Fibroblast of skin of left quadriceps (primary cell): ENCODE measurements at places on chromosomes 7 and 10.

DNA sequence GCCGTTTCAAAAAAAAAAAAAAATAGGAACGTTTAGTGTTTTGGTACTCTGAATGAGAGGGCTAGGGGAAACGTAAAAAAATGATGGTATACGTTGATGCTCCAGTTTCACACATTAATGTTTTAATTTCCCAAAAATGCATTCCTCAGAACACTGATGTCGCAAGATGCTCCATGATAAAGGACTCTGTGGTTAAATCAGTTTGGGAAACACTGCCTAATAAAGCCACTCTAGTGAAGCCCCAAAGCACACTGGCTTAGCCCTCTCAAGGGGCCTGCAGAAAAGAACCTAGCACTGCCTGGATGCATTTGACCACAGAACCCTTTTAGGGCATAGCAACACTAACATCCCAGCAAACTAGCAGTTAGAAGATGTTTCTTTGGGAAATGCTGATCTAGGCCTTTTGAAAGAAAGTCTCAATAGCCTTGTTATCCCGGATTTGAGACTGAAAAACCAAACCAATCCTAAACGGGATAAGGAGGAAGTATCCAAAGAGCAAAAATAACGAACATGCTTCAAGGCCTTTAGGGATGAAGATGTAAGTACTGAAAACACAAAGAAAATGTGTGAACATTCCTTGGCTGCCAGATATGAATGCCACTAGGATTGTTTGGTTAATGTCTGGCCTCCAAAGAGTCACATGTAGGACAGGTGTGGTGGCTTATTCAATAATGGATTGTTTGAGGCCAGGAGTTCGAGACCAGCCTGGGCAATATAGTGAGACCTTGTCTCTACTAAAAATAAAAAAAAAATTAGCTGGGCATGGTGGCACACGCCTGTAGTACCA lies 11.0 kb downstream of the DLG5 start:
- peak; percentile 62 for DNase-seq

- no peak for DNase-seq
Measured at GRCh38 chr10:114174695-114175188, 739 bp upstream of the CCDC186 start.

- no peak for DNase-seq
Measured at GRCh38 chr7:106493041-106493731, 167.8 kb downstream of the CCDC71L start.

DNA sequence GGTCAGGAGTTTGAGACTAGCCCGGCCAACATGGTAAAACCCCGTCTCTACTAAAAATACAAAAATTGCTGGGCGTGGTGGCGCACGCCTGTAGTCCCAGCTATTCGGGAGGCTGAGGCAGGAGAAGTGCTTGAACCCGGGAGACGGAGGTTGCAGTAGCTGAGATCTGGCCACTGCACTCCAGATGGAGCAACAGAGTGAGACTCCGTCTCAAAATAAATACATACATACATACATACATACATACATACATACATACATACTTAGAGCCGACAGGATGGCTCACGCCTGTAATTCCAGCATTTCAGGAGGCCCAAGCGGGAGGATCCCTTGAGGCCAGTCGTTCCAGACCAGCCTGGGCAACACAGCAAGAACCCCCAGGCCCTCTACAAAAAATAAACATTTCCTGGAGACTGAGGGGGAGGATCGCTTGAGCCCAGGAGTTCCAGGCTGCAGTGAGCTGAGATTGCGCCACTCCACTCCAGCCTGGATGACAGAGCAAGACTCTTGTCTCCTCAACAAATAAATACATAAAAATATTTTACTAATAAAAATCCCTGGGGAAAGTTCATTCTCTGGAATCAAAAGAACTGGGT lies 90.9 kb upstream of the TNRC18 start:
- no peak for DNase-seq

- no peak for DNase-seq
Measured at GRCh38 chr10:132522521-132523411, 14.8 kb upstream of the INPP5A start.
